Fibroblast of mammary gland (primary cell): ENCODE measurements at places on chromosomes 3 and 15.

DNA sequence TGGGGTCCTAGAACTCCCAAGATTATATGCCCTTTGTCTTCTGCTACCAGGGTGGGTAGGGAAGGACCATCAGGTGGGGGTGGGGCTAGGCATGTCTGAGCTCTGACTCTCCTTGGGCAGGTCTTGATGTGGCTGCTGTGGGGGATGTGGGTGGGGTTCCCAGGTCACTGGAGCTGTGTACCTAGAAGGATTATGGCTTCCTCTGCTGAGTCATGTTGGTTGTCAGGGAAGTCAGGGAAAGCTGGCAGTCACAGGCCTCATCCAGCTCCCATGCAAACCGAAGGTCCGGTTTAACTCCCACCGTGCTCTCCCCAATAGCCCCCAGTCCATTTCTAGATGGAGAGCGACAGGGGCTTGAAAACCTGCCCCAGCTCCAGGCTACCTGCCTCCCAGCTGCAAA is 35.2 kb downstream of the EID1 start:
- DNase-seq, result no peak

DNA sequence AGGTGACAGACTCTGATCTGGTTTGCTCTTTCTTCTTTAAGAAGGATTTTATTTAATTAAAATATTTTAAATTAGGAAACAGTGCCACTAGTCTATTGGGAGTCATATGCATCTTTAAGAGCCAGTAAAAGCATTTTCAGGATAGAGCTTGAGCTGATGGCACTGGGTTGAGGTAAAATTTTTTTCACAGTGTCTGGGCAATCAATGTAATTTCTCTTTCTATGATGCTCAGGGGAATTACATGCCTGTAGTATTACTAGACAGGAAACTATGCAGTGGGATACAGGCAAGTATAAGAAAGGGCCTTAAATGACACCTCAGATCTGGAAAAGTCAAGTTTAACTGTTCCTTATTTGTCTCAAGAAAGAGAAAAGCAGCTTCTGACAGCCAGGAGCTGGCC is 76.4 kb downstream of the GAP43 start:
- peak; percentile 56 for DNase-seq

- DNase-seq, result no peak
Observed at GRCh38 chr3:57961177-57961827, 46.9 kb upstream of the FLNB start.

DNA sequence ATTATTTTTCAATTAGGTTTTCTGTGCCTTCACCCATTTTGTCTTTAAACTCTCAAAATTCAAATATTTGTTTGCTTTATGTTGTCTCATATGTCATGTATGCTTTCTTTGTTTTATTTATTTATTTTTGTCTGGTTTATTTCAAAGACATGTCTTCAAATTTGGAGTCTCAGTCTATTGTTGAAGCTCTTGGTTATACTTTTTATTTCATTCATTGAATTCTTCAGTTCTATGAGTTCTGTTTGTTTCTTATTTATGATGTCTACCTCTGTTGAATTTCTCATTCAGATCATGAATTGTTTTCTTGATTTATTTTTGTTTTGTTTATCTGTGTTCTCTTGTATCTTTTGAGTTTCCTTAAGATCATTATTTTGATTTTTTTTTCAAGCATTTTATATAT is 55.6 kb downstream of the AP4E1 start:
- no peak for DNase-seq

DNA sequence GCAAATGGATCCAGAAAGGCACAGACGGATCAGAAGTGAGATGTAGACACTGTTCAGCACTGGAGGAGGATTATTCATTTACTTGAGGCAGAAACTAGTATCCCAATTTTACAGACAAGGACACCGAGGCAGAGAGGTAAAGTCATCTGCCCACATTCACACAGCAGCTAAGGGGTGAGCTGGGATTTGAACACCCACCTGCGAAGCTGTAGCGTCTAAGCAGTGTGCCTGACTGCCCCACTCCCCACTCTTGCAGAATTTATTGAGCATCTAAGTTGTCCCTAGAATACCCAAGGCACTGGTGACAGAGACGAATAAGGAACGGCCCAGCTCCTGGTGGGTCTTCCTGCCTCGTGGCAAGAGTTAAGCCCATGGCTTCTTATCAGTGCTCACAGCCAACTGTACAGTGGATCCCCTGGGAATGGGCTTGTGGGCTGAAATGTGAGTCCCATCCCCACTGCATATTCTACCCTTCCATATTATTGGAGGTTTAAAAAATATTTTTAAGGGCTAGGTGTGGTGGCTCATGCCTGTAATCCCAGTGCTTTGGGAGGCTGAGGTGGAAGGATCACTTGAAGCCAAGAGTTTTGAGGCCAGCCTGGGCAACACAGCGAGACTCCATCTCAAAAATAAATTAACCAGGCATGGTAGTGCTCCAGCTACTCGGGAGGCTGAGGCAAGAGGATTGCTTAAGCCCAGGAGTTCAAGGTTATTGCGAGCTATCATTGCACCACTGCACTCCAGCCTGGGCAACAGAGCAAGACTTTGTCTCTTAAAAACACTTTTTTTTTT is 77.6 kb downstream of the IQSEC1 start:
- no peak for DNase-seq

GRCh38 chr3:118946449-118946848 is 88.2 kb downstream of the IGSF11 start:
- no peak for DNase-seq

DNA sequence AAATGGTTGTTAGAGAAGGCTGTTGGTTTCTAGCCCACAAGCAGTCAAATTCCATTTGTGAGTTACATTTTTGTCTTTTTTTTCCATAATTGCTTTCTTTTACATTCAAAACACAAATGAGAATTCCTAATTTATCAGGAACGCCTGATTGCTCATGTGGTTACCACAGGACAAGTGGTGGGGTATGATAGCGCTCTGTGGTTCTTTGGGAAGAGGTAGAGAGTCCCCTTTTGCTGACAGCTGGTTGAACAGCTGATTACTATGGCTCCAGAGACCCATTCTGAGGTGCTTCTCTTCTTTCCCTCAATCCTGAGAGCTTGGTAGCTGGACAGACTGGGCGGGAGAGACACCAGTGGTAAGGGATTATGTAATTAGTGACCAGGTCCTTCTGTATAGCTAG is 24.4 kb downstream of the CNOT10 start:
- no peak for DNase-seq

- DNase-seq, result no peak
Observed at GRCh38 chr15:79045041-79045440, 45.5 kb downstream of the RASGRF1 start.

DNA sequence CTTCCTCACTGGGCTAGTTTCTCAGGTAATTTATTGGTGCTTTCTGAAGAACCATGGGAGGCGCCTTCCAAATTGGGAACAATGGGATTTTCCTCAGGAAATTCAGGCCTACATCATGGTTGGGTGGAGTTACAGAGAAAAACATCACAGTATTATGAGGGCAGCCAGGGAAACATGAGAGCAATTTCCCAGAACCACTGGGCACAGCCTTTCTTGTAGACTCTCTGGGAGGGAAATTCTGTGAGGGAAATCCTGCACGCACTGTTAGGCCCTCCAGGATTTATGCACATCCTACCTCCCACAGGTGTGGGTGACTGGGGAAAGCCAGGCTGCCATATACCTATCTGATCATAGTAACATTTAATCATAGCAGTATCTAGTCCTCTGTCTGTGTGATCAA is 13.2 kb downstream of the POPDC2 start:
- DNase-seq, result no peak

- DNase-seq, result no peak
Observed at GRCh38 chr15:40845511-40846284, 1.9 kb downstream of the SPINT1 start.

DNA sequence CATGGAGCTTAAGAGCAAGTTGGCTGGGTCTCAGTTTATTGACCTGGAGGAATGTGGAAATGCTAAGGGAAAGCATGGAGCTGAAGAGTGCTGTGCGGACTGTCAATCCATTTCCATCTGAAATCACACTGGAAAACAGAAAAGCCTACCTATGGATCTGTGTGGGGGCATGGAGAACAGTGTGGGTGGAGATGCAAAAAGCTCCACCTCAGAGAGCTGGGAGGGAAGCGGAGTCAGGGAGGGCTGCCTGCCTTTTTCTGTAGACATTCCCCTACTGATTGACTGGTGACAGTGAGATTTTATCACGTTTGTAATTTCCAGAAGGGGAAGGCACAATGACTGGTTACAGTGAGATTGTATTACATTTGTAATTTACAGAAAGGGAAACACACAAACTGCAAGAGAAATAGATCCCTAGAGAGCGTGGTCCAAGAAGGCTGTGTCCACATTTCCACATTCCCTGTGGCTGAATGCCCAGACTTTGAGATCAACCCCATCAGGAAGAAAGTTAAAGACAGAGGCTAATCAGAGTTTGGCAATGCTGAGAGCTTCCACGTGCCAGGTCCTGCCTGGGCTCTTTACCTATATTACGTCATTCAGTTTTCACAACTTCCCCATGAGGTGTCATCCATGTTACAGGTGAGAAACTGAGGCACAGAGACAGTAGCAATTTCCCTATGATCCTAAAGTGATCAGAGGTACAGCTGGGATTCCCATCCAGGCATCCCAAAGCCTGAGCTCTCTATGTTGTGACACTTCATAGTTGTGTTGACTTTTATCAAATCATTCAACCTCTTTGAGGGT is 67.7 kb upstream of the NSMCE3 start:
- peak; percentile 39 for DNase-seq

GRCh38 chr3:59654123-59654479 is 604.3 kb upstream of the CFAP20DC start:
- peak; percentile 38 for DNase-seq

DNA sequence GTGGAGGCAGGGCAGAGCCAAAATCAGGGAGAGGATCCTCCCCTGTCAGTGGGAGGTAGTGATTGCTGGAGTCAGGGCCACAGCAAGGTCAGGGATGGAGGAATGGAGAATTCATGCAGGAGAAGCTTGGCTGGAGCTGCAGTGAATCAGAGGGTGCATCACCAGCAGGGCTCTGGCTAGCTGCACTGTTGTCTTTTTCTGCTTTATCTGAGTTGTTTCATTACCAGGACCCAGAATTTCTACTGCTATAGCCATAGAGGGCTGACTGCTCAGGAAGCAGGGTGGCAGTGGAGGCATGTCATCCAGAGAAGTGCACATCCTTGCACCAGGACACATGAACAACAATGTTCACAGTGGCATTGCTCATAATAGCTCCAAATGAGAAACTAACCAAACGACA is 113.5 kb upstream of the GALNT15 start:
- peak; percentile 98 for DNase-seq

- DNase-seq, result no peak
Observed at GRCh38 chr3:126423191-126424038, 28.7 kb downstream of the CFAP100 start.

GRCh38 chr15:51223771-51224229 is 114.6 kb downstream of the CYP19A1 start:
- DNase-seq, result peak; percentile 97

DNA sequence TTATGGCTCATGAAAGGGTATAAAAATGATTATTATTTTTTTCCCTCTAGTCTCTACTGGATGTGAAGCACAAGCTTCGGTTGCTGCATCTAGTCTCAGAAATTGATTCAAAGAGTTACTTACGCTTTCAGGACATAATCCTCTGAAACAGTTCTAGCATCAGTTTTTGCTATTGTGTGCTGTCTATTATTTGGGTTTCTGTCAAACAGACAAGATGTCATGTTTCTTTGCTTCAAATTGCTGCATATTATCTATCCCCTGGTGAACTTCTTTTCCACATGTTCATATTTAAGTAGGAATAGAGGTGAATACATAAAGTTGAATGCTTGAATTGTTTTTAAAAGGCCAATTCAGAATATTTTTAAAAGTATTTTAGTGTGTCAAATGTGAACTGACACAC is 161.6 kb upstream of the GBE1 start:
- DNase-seq, result no peak

DNA sequence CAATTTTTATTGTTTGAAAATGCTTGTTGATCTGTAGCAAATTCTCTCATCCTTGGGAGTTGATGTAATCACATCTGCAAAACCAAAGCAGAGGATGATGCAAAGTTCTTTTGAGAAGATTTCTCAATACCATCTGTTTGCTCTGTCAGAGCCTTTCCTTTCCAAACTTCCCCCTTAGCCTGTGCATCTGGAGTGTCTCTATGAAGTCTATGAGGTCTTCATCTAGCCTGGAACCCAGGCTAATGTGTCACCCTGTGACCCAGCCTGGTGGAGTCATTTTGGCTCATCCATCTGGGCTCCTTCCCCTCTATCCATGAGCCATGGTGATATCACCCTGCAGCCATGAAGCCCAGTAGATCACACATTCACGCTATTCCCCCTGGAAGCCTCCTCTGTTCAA is 123.2 kb upstream of the SLC7A14 start:
- DNase-seq, result peak; percentile 100
